ENCODE measurements at places on chromosomes 16 and 17. TPM values are rescaled to one million over a fixed set of nuclear protein-coding genes. Genes with fewer than 3 reads are reported as not detected.

GRCh38 chr16:54687043-54687899 lies 243.4 kb upstream of the IRX5 start:
- no peak for DNase-seq

GRCh38 chr17:78368348-78368747 lies 8.5 kb upstream of the SOCS3 start:
- DNase-seq = no peak

DNA sequence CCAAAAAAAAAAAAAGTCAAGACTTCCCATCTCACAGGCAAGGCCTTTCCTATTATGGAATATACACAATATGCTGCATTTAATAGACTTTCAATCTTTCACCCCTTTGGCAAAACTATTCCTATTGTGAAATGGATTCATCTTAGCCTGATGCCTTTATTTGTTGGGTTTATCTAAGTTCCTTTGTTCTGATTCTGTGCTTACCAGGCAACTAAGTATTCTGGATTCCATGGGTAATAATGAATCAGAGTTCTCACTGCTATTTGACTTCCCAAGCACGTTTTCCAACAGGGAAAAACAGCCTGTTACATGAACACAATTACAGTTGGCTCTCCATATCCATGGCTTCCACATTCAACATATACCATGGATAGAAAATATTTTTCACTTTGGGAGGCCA lies 135.5 kb downstream of the MYO1D start:
- no peak for DNase-seq

DNA sequence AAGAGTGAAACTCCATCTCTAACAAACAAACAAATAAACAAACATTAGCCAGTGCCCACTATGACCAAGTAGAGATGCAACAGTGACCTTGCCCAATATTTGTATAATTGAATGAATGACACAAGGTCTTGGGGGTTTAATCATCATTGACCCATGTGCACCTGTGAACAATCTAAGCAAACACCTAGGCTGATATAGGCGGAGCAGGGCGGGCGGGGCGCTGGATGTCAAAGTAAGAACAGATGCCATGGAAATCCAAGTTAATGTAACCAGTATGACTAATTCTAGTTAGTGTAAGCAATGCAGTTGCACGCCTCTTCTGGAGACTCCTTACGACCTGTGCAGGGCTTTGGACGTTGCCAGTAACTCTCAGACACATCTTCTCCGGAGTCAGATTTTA lies 17.6 kb downstream of the RCVRN start:
- DNase-seq = no peak

GRCh38 chr16:76791151-76791550 lies 399.8 kb upstream of the MON1B start:
- no peak for DNase-seq

GRCh38 chr17:27236717-27237315 lies 57.1 kb upstream of the WSB1 start:
- DNase-seq = peak; percentile 90

GRCh38 chr17:79544142-79544914 lies 66.5 kb downstream of the RBFOX3 start:
- no peak for DNase-seq

DNA sequence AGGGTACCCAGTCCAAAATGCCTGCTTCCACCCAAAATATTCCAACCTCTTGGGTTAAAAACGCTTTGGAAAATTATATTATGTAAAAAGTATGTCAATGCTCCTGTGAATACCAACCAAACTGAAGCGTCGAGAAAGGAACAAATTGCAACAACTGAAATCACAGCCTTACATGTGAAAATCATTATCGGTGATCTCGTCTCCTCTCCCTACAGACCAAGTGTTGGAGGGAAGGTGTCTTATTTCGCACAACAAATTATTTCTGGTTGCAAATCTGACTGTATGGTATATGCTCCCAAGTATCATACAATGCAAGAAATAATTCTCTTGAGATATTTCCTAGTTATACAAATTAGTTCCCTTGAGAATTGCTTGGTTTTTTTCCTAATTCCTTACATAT lies 89.3 kb upstream of the CDYL2 start:
- DNase-seq = no peak

DNA sequence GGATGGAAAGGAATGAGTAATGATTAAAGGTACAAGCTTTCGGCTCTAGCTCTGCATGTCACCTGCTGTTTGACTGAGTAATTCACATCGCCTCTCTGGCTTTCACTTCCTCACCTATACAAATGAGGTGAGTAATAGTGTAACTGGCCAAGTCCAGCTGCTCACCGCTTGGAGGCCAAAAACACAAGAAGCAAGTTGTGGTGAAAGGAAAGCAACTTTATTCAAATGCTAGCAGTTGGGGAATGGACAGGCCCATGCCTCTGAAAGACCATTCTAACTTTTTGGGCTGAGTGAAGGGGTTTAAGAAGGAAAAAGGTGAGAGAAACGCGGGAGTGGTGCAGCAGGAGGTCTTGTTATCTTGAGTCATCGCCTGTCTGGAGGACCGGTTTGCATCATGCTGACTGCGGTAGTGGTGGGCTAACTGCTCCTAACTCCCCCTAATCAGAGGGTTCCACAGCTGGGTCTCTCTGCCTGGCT lies 45.7 kb upstream of the CSNK2A2 start:
- DNase-seq = peak; percentile 62

- DNase-seq = no peak
Measured at GRCh38 chr17:65790241-65790640, 228.8 kb upstream of the AXIN2 start.

- DNase-seq = no peak
Measured at GRCh38 chr16:16136588-16136987, 86.7 kb downstream of the ABCC6 start.

DNA sequence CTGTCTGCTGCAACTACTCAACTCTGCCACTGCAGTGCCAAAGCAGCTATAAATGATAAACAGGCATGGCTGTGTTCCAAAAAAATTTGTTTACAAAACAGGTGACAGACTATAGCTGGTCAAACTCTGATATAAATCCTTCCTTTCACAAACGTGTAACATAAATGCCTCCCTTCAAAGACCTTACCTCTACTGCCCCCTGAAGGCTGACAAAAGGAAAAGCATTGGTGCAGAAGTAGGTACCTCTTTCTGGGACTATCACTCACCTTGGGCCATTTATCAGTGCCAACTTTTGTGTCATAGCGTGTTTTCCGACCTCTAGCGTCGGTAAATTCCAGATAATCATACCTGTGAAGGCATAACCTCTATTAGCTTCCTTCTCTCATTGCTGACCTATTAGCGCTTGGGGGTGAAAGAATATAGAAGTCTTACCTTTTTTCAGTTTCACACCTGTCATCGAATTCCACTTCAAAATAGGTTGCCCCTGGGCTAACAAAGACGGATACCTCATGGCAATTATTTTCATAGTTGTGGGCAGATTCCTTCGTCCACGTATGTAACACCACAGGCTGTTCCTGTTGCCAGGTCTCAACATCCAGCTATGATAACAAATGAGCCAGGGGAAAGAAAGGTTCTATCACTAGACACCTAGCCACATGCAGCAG lies 67.9 kb downstream of the ZZEF1 start:
- no peak for DNase-seq

DNA sequence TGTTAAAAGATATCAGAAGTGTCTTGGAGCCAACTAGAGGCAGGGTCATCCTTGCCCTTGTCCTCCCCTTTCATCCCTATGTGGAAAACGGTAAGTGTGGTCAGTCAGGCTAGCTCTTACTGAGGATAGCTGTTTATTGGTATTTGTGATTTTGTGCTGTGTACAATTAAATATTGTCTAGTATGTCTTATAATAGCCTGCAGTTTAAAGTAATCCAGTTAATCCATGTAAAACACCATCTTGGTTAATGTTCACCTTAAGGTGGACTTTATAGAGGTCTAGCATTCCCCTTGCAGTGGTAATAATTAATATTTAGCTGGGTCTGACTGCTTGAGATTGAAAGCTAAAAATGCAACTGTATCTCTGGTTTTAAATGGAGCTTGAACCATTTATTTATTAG lies 25.6 kb downstream of the METTL9 start:
- DNase-seq = no peak

DNA sequence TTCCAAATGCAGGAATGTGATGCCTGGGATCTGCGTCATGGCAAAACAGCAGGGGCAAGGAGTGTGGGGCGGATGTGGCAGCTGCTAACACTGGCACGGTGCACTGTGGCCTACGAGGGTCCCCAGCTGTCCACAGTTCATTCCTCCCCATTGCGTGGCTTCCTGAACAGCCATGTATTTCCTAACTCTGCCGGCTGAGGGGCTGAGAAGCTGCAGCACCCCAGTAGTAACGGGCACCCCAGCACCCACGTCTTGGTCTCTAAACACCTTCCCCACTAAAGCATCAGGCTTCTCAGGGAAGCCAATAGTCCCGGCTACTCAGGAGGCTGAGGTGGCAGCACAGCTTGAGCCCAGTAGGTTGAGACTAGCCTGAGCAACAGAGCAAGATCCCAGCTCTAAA lies 47.6 kb downstream of the LMF1 start:
- no peak for DNase-seq

DNA sequence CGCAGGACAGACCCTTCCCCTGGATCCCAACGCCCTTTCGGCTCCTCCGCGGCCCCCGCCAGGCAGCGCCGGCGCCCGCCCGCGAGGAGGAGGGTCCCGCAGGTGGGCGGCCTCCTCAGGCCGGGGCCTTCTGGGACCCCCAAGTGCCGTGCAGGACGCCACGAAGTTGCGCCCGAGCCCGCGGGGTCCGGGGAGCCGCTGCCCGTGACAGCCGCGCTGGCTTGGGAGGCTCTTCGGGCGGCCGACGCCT lies 504 bp downstream of the ERN1 start:
- DNase-seq = no peak

GRCh38 chr17:49230636-49231562 lies at the start of gene PHOSPHO1:
TSS of gene PHOSPHO1 (minus strand) at chr17:49230787. CDS start at chr17:49226691, 4,096 bp downstream.
- DNase-seq = peak; percentile 86

- DNase-seq = no peak
Measured at GRCh38 chr17:50952013-50952412, 85.9 kb upstream of the TOB1 start.

- DNase-seq = no peak
Measured at GRCh38 chr17:79940459-79941087, 95.1 kb downstream of the TBC1D16 start.

DNA sequence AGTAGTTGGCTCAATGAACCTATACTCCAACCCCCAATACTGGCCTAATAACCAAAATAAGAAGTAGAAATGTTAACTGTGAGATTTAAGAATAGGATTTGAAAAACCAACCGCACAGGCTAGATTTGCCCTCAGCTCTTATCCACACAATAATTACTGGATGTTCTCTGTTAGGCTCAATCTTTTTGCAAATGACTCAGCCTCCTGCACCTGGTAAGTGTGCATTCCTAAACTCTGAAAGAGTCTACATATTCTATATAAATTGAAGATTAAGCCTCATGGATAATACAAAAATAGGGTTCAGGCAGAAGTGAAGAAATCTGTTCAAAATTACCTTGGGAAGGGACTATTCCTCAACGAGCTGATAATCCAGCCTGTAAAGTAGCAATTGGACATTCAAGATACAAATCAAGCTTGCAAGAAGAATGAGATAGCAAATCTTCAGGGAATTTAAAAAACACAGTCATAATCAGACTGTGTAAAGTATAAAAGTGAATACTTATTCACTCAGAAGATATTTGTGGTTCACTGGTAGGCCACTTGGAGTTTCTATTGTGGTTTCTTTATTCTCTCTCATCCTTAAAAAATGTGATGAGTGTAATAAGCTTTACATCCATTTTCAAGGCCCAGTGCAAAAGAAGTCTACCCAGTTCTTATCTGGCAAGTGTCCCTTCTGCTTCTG lies 931.9 kb upstream of the SOX9 start:
- DNase-seq = no peak

DNA sequence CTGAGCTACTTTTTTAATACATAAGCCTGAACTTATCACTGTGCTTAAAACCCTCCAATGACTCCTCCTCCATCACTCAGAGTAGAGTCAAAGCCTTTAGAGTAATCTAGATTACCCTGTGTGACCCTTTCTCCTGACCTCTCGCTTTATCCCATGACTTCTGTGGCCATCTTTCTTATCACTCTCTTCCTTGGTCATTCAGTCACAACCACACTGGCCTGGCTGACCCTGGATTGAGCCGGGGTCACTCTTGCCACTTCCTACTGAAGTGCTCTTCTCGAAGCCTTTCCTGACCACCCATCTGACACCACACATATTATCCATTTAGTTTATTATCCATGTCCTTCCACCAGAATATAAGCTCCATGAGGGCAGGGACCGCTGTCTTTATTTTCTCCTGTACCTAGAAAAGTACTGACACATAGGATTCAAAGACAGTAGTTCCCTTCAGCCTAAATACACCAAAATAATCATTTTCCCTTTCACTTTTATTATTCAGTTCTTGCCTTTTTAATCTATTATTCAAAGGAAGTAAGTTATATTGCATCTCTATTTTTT lies 28.0 kb upstream of the ABCA9 start:
- DNase-seq = no peak

DNA sequence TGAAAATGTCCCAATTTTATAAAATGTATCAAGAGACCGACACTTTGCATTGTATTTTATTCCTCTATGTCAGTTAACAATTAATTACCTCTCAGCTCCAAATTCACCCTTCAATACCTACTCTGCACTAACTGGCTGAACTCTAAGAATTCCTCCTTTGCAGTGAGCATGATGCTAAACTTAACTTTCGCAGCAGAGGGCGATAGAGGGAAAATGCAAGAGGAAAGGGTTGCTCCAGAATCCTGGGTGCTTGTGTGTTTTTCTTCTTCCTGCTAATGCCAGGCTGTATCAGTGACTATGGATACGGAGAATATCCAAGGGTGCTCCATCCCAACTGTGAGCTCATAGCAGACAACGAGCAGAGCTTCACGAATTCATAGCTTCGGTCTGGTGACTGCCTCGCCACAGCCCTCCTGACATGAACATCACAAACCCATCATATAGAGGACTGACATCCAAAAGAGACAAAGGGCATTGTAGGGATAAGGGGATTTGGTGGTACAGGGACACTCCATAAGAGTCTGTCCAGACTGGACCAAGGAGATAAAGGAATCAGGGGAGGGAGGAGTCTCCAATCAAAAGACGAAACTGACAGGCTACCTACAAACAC lies 172.9 kb downstream of the STX8 start:
- DNase-seq = peak; percentile 35

DNA sequence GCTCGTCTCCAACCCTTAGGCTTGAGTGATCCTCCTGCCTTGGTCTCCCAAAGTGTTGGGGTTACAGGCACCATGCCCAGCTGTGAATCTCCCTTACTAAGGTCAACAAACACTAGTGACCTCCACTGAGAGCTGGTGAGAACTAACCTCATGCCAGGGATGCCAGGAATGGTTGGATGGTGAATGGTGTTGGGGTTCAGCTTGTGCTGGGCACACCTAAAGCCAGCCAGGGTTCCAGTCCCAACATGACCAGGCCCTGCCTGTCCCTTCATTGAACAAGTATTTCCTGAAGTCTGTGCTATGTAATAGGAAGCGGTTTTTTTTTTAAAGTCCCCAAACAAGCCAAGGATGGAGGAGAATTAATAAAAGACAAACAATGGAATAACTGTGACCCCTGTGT lies 56.0 kb upstream of the TOB1 start:
- DNase-seq = no peak

CCDC47 gene
- 128 TPM for total RNA-seq

GUCY2D gene
- total RNA-seq = not detected

SDR42E1 gene
- 4.0 TPM for total RNA-seq

CASKIN1 gene
- total RNA-seq = not detected

KRTAP1-3 gene
- not detected for total RNA-seq

PRSS33 gene
- total RNA-seq = not detected

FSCN2 gene
- total RNA-seq = not detected

TMC8 gene
- 19.8 TPM for total RNA-seq

AANAT gene
- not detected for total RNA-seq

TIGD7 gene
- total RNA-seq = 1.8 TPM

KRT23 gene
- not detected for total RNA-seq

GLTPD2 gene
- not detected for total RNA-seq

MGRN1 gene
- 77.6 TPM for total RNA-seq

PRAC2 gene
- total RNA-seq = not detected
